ENCODE measurements at places on chromosomes 3 and 15. TPM values are rescaled to one million over a fixed set of nuclear protein-coding genes. Genes with fewer than 3 reads are reported as not detected.
A peak's percentile ranks its signal among the peaks of the same experiment; 100 is the strongest.

- H3K36me3 ChIP-seq, result no peaks in the 10 kb centered on the region
- no peak for DNase-seq
- no peak overlapping the region for H3K4me3 ChIP-seq
- H3K4me1 ChIP-seq, result peaks cover 16% of the 10 kb centered on the region
These were observed 22.2 kb upstream of the EID1 start for GRCh38 chr15:48855501-48856440.

DNA sequence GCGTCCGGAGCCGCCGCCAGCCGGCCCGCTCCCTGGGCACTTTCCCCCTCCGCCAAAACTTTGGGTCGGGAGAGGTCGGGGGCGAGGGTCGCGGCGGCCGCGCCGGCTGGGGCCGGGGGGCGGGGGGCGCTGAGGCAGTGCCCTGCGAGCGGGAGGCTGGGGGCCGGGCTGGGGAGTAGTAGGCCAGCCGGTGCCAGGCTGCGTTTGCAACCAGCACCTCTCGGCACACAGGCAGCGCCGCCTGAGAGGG is 452 bp downstream of the BBX start:
- no peaks in the 10 kb centered on the region for H3K36me3 ChIP-seq
- DNase-seq, result peak; percentile 92
- H3K27me3 ChIP-seq, result no peaks in the 10 kb centered on the region
- H3K4me1 ChIP-seq, result peaks cover 19% of the 10 kb centered on the region
- H3K4me3 ChIP-seq, result peak overlapping the region; percentile 85

DNA sequence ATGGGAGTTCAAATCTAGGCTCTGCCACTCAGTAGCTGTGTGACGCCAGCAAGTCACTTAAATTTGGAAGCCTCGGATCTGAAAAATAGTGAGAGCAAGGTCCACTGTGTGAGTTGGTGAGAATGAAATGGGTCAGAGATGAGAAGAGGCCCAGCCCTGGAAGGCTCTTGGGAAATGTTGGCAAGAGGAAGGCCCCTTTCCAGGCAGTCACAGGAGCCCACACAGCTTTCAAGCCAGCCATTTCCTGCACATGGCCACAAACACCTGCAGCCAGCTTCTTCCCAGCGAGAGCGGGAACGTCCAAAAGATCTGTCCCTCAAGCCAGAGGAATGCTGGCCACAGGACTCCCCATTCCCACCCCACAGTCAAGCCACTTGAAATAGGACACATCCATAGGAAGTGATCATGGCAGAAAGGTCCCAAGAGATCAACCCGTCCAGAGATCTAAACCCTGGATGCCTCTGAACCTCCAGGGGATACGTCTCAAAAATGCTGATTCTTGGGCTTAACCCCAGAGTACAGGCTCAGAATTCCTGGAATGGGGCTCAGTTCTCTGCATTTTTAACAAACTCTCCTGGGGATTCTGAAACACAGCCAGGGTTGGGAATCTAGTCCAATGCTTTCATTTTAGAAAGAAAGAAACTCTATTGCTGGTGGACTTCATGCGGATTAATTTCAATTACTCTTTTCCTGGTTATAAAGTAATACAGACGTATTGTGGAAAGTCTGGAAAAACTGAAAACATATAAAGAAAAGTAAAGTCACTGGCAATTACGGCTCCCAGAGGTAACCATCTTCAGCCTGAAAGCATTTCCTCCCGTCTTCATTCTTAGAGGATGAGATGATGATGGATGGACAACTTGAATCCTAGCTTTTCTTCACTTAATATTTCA is 35.9 kb downstream of the NTRK3 start:
- no peaks in the 10 kb centered on the region for H3K27me3 ChIP-seq
- peaks cover 18% of the 10 kb centered on the region for H3K4me1 ChIP-seq
- no peaks in the 10 kb centered on the region for H3K36me3 ChIP-seq
- no peak for DNase-seq
- H3K4me3 ChIP-seq, result no peak overlapping the region

DNA sequence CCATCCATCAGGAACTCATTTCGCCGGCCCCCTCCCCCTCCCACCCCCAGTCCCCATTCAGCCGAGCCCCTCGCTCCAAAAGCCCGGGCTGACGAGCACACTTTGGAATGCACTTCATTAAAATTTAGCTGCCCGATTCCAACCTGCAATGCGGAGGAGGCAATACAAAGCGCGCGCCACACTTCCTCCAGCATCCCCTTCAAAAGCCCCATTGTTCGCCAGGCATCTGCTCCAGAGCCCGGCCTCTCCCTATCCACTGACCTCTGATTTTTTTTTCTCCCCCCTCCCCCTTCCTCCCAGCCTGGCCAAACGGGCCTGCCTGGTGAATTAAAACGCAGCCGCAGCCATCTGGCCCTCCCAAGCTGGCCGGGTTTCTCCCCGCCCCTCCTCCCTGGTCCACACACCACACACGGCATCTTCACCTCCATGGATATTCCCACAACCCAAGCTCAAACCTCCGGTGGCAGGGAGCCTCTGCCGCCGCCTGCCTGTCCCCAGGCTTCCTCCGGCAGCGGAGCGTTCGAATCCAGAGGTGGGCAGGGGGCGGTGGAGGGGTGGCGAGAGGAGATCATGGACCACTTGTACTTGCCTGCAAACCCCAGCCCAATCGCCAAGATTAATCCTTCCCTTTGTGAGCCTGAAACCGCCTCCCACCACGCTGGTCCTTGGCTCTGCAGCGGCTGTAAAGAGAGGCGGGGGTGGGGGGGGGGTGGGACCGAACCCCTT is 441.3 kb downstream of the MAGI1 start:
- H3K4me3 ChIP-seq, result peak overlapping the region; percentile 45
- DNase-seq, result no peak
- peaks cover 19% of the 10 kb centered on the region for H3K4me1 ChIP-seq
- H3K36me3 ChIP-seq, result no peaks in the 10 kb centered on the region
- H3K27ac ChIP-seq, result no peak overlapping the region

POPDC2 gene
- 73.1 TPM for total RNA-seq

- no peaks in the 10 kb centered on the region for H3K36me3 ChIP-seq
- peak; percentile 89 for DNase-seq
- H3K4me3 ChIP-seq, result no peak overlapping the region
- H3K27me3 ChIP-seq, result no peaks in the 10 kb centered on the region
- H3K4me1 ChIP-seq, result no peaks in the 10 kb centered on the region
- H3K27ac ChIP-seq, result no peak overlapping the region
These were observed 28.6 kb upstream of the ATP13A5 start for GRCh38 chr3:193407112-193407511.

- peaks cover 90% of the 10 kb centered on the region for H3K4me1 ChIP-seq
- H3K36me3 ChIP-seq, result no peaks in the 10 kb centered on the region
- H3K27ac ChIP-seq, result peak overlapping the region; percentile 82
- H3K4me3 ChIP-seq, result no peak overlapping the region
- no peaks in the 10 kb centered on the region for H3K27me3 ChIP-seq
- DNase-seq, result no peak
These were observed 12.6 kb downstream of the LIMD1 start for GRCh38 chr3:45606991-45607712.

CHRNA7 gene
- total RNA-seq, result 1.5 TPM

FOXL2NB gene
- total RNA-seq, result not detected

GRCh38 chr3:186002884-186003472 is 65.2 kb upstream of the TRA2B start:
- no peaks in the 10 kb centered on the region for H3K4me1 ChIP-seq
- H3K27ac ChIP-seq, result no peak overlapping the region
- DNase-seq, result no peak
- no peaks in the 10 kb centered on the region for H3K36me3 ChIP-seq
- no peaks in the 10 kb centered on the region for H3K27me3 ChIP-seq
- no peak overlapping the region for H3K4me3 ChIP-seq

- no peak overlapping the region for H3K4me3 ChIP-seq
- no peaks in the 10 kb centered on the region for H3K27me3 ChIP-seq
- no peak for DNase-seq
- peaks cover 3% of the 10 kb centered on the region for H3K36me3 ChIP-seq
These were observed 179.4 kb upstream of the CGNL1 start for GRCh38 chr15:57196865-57197264.

SAMD7 gene
- not detected for total RNA-seq
